Caki2 (cell line): ENCODE measurements at places on chromosomes 11 and 22.

GRCh38 chr11:117096201-117096991 lies 1.8 kb downstream of the SIK3 start:
- peak; percentile 41 for DNase-seq

DNA sequence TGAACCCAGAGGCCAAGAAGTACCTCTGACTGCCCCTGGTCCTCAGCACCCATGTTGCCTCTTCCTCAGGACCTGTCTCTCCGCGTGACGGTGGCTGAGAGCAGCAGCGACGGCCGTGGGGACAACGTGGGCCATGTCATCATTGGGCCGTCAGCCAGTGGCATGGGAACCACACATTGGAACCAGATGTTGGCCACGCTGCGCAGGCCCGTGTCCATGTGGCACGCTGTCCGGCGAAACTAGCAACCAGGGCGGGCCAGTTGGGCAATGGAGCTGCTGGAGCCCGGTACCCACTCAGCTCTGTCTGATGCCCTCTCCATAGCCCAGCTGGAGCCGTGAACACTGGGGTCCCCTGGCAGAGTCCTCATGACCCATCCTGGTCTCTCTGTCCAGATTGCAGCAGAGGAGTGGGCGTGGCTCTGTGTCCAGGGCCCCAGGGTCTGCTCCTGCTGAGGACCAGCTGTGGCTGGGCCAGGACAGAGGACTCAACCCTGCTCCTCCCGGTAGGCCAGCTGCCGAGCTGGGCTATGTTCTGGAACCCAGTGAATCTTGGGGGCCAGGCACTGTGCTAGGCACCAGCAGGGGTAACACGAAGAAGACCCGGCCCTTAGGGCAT lies 8.0 kb upstream of the RHOD start:
- DNase-seq: no peak

- peak; percentile 40 for DNase-seq
These were observed 4.7 kb upstream of the RANBP1 start for GRCh38 chr22:20111045-20111688.

DNA sequence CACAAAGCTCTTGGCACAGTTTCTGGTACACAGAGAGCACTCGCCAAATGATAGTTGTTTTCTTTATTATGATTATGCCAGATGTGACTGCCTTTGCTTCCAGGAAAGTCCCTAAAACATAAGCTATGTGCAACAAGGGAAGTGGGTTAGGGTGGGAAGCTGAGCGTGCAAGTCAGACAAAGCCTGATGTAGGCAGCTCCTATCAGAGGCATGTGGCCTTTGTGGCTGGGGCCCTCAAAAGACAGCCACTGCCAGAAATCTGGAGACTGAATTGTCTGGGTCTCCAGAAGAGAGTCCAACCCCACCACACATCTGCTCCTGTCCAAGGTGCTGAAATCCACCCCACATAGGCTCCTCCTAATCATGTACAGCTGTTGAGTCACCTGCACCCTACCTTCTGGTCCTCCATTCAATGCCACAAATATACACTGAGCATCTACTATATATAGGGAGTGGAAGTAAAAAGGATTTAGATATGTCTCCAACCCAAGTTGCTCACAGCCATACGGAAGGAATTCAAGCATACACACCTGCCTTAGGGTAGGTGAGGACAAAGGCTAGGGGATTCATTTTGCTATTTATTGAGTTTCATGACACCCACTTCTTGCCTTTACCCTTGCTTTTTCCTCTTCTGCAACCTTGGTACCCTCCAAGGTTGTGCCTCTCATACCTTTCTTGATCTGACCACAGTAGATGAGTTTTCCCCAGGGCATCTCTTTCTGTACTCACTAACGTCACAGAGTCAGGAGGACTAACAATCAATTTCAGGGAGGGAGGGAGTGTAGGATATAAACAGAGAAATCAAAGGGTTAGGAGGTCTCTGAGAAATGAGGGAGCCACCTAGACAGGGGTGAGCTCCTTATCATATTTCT lies 12.4 kb downstream of the SEC14L3 start:
- DNase-seq: peak; percentile 42

GRCh38 chr11:72227316-72228228 lies 3.0 kb downstream of the INPPL1 start:
- DNase-seq: no peak

DNA sequence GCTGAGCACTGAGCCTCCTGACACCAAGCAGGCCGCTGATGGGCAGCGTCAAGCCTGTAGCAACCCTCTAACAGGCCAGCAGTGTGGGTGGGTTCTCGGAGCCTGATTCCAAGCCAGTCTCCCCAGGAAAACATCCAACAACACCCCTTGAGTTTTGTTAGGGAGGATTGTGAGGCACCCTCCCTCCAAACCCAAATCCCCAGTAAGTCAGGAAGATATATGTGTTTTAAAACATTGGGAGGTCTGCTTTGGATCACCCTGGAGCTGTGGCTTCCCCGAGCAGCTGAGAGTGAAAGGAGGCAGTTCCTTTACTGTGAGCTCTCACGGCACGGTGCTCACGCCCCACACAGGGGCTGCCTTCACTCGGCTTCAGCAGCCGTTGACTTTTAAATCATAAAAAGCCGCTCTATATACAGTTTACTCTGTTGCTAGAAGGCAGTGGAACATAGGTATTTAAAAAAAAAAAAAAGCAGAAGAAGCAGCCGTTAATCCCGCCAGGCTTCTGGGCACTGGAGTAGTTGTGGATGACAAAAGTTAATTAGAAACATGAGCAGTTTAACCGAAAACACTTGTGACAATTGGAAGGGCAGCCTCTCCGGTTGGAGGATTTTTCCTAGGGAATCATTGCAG lies 218.6 kb downstream of the NAV2 start:
- no peak for DNase-seq

DNA sequence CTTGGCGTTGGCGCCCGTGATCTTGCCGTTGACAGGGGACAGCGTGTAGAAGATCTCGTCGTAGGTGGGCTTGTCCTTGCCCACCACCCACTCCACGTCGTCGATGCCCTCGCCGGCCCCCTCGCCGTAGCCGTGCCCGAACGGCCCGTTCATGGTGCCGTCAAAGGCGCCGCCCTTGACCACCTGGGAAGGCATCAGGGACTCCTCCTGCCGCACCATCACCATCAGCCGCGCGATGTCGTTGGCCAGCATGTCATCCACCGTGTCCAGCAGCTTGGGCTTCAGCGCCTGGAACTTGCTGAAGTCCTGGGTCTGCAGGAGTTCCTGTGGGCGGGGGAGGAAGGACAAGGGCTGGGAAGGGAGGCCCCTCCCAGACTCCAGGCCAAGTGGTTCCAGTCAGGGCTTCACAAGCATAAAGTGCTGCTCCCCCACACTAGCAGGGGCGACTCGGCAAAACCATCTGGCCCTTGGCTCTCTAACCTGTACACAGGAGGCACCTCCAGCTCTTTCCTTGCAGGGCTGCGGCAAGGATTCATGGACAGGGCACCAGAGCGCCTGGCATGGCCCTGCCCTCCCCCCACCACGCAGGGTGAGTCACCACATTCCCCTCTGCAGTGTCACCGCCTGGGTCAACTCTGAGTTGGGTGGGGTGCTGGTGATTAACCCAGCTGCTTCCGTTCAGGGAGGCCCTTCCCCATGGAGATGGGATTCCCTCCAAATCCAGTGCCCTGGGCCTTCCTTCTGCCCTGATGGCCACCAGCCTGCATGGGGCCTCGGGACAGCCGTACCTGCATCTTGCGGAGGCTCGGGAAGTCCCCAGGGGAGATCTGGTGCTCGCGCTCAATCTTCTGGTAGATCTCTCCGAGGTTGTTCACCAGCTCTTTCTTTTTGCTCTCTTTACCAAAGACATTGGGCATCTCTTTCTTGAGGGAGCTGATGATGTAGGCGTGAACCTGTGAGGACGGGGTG lies 10.4 kb upstream of the CDC42BPG start:
- DNase-seq: peak; percentile 92

DNA sequence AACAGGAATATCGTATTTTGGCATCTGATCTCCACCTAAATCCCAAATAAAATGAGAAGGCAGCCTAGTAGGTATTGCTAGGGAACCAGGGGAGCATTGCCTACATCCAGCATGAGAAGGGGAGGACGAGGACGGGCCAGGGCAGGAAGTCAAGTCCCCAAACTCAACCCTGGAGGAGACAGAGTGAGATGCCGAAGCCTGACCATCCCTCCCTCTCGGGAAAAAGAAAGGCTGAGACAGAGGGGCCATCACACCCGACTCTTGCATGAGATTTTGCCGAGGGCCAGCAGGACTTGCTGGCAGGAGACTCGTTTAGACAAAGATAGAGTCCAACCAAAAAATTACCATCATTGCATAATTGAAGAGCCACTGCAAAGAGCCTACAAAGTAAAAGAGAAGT lies 50.2 kb upstream of the SPATA19 start:
- DNase-seq: no peak

DNA sequence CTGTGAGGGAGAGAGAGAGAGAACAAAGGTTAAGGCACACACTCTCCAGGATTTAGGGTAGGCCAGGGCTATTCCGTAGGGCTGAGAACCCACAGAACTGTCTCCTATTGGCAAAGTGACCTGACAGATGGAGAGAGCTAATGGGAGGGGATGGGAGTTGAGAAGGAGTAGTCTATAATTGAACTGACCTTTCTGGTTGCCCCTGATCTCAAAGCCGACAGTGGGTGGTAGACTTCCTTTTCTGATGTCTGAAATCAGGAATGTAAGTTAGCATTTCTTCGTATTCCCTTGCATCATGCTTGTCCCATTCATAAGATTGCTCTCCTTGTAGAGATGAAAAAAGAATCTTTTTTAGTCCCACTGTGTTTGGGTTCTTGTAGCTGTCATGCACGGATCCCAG lies 210.1 kb downstream of the NTM start:
- no peak for DNase-seq

- DNase-seq: no peak
These were observed 106.0 kb downstream of the TRIM29 start for GRCh38 chr11:120031612-120032600.

- DNase-seq: peak; percentile 63
These were observed at the start of gene P2RY2 for GRCh38 chr11:73218106-73218829. TSS of gene P2RY2 (plus strand) at chr11:73218281. CDS start at chr11:73234160, 15,879 bp downstream.

GRCh38 chr22:22219140-22219996 lies 25.2 kb upstream of the VPREB1 start:
- no peak for DNase-seq
